ENCODE measurements at places on chromosomes 12 and 14. TPM values are rescaled to one million over a fixed set of nuclear protein-coding genes. Genes with fewer than 3 reads are reported as not detected.

DNA sequence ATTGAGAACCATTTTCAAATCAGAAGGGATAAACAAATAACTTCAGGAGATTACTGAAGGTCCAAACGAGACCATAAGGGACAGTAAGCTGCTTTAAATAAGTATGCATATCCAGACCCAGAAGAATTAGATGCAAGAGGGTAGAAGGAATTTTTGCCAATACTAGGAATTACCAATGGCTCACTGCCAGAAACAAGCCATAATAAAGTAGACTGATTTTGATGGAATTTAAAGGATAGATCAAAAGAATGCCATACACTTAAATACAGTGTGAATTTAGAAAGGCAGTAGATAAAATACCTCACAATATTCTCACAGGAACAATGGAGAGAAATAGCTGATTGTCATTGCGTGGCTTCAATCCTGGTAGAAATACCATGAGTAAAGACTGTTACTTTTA lies 5.3 kb downstream of the ANKS1B start:
- no peak for DNase-seq

- DNase-seq: no peak
Measured at GRCh38 chr12:24894879-24895278, 54.0 kb downstream of the BCAT1 start.

DNA sequence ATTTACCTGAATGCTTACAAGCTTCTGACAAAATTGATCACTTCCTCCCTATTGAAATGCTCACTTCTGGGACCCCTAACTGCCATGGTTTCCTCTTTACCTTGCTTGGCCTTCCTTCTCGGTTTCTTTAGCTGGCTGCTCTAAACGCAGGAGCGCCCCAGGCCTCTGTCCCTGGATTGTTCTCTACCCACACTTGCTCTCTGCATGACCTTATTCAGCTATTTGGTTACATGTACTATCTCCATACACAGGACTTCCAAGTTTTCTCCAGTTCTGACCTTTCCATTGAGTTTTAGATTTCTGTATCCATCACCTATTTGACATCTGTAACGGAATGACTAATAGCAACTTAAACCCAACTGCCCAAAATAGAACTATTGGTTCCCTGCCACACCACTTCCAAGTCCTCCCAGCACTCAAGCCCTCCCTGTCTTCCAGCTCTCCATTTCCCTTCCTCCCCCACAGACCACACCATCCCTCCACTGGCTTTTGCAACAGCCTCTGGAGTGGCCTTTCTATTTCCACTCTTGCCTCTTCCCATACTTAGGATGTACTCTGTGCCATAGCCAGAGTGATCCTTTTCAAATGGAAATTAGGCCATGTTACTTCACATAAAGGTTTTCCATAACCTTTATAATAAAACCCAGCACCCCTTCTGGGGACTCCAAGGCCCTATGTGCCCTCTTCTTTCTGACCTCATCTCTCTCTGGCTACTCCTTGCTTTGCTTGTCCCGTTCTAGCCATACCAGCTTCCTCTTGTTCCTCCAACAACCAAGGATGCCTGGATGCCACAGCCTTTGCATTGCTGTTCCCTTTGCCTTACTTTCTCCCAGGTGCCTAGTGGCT lies 202.2 kb downstream of the AEBP2 start:
- DNase-seq: no peak

DNA sequence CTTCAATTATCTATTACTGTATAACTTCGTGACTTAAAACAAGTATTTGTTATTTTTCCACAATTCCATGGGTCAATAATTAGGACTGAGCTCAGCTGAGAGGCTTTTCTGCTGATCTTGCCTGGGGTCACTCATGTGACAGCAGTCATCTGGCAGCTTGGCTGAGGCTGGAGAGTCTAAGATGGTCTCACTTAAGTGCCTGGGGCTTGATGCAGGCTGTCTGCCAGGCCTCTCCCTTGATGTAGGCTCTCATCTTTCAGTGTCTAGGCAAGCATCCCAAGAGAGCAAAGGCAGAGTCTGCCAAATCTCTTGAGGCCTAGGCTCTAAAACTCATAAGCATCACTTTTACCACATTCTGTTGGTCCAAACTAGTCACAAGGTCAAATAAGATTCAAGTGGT lies 93.2 kb downstream of the NKX2-1 start:
- DNase-seq: no peak

DNA sequence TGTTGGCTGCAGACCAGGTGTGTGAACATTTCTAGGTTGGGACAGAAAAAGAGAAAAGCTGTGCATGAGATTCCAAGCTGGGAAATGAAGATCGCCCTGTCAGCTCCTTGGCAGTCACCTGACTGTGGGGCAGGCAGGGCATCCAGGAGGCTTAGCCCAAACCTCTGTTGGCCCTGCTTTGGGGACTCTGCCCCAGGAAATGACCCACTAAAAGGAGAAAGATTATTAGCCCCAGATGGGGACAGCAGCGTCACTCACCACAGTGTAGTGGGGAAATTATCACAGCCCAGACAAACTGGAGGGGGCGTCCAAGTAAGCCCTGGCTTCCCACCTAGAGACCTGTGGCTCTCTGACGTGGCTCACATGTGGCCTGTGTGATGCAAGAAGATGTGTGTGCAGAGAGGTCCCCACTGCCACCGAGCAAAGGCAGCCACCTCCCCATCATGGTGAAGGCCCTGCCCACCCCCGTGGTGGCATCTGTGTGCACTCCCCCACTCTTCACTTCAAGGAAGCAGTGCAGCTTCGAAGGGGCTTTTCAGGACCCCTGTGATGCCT lies 39.1 kb downstream of the DIO3 start:
- peak; percentile 10 for DNase-seq

GRCh38 chr12:93894391-93895088 lies 217.4 kb downstream of the CRADD start:
- DNase-seq: no peak

- DNase-seq: no peak
Measured at GRCh38 chr14:94009767-94010166, 12.7 kb downstream of the CCDC197 start.

DNA sequence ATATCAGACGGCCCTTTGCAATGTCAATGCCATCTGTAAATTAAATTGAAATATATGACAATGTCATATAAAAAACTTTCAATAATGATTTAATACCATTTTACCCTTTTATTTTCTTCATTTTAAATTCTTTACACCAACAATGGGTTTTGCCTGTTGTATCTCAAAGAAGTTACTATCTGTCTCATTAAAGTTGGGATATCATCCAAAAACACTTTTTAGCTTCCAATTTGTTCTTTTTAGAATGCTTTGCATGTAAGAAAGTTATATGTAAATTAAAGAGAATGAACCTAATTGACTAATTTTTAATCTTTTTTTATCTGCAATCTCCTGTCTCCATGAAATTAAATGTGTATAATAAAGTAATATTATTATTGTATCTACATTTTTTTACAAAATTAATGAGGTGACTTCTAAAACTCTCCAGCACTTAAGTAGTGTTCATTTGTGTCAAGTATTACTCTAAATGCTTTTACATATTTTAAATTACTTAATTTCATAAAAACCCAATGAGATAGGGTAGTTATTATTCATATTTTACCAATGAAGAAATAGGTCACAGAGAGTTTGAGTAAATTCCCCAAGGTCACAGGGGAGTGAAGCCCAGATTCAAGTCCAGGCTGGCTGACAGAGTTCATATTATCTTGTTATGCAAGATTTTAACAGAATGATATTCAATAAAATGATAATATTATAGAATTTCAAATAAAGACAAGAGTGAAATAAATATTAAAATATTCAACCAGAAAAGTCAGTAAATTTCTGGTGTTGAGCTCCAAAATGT lies 673.0 kb upstream of the FLRT2 start:
- DNase-seq: no peak

- no peak for DNase-seq
Measured at GRCh38 chr12:6044082-6044481, 80.4 kb downstream of the VWF start.

DNA sequence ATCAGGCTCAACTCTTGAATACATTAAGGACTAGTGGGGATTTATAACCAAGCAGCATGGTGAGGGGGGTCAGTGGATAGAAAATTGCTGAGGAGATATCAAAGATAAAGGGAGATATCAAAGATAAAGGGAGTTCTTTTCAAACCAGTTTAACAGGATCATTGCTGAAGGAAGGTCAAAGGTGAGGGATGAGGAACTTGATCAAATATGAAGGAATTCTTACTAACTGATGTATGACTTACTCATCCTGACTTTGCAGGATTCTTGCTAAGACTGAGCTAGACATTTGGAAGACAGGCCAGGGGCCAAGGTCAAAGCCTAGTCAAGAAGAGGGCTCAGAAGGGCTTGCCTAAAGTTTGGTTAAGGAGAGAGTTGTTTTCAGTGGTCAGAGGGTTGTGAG lies 4.8 kb downstream of the ABHD4 start:
- no peak for DNase-seq

DNA sequence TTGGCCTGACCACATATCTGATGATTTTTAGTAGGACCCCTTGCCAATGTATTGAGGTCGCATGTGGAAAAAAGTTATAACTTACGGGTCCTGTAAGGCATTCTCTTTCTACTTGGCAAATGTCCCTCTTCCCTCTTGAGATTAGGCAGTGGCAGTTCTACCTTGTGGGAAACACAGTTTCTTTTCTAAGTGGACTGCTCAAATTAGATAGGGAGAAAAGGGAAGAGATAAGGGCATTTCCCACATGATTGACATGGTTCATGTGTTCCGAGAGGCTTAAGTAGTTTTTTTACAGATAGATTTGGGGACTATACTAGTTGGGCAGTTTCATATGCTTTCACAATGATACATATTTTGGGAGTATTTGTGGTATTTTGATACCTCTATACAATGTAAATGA lies 154.7 kb downstream of the FBXL14 start:
- DNase-seq: no peak

DNA sequence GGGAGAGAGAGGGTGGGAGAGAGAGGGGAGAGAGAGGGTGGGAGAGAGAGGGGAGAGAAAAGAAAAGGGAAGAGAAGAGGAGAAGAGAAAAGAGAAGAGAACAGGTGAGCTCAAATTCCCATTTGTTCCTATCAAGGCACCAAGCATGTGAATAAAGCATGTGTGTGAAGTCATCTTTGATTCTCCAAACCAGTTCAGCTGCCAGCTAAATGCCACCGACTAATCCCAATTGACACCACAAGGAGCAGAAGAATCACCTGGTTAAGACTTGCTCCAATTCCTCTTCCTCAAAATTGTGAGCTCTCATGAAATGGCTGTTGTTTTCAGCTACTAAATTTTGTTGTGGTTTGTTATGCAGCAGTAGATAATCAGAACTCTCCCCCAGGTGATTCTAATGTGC lies 188.9 kb downstream of the TMX1 start:
- no peak for DNase-seq

GRCh38 chr14:34075826-34076225 lies 125.0 kb upstream of the EGLN3 start:
- DNase-seq: no peak

DNA sequence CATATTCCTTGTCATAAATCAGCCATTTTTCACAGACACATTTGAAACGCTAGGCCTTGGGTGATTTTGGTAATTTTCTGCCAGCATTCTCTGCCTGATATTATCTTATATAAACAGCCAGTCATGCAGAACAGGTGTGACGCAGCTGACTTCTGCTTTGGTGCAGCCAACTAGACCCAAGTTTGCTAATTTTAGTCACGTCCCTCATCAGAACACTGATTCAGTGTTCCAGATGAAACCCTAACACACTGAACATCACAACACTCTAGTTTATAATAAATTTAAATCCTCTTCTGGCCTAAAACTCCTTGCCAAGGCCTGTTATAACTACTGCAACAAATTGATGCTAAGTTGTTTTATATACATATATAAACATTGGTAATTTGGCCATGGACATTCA lies 386.1 kb downstream of the SEC23A start:
- DNase-seq: no peak

- DNase-seq: no peak
Measured at GRCh38 chr12:82223426-82223825, 134.8 kb downstream of the CCDC59 start.

DNA sequence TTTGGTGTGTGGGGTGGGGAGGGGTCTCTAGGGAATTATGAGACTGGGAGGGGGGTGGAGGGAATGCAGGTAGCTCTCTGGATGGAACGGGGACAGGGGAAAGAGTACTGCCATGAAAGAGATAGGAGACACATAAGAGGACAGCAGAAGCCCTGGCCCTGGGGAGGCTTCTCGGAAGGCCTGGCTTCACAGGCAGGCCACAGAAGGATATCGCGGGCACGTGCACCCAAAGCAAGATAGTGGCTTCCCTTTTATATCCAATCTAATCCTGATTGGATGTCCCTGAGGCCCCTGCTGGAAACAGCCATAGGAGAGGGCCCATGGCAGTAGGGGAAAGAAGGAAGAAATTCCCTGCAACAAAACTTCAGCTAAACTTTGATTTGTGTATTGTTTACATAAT lies 113.5 kb downstream of the GCH1 start:
- DNase-seq: no peak

DNA sequence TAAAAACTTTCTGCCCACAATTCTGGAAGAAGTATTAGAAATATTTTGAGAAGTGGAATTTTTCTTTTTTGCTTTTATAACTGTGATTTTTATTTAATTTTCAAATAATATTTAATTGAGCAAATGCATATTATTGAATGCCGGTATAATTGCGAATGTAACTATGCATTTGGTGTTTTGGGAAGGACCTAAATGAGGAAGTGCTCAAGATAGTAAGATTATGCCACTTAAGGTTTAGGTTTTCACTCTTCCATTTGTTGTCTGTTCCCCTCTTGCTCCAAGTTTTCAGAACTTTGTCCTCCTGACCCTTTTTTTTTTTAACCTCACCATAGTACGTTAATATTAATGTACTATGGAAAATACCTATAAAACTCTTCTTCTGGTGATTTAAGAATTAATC lies 85.8 kb downstream of the KIAA0586 start:
- no peak for DNase-seq

DNA sequence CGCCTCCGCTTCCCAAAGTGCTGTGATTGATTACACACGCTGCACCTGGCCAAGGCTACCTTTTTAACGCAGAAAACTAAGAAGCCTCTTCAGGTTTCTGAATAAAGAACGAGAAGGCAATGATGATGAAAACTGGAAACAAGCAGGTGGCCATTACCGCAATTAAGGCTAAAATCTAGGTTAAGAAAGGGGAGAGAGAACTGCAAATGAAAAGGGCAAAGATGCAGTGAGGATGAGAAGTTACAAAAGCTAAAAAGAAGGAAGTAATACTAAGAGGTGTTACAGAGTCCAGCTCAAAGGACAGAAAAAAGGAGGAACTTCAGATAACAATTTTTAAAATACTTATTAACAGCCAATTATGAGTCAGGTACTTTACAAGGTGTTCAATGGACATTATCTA lies 79.7 kb downstream of the DUSP16 start:
- DNase-seq: no peak

GRCh38 chr14:57382283-57382682 lies 8.1 kb upstream of the NAA30 start:
- DNase-seq: no peak

- no peak for DNase-seq
Measured at GRCh38 chr14:92638904-92639303, 109.5 kb downstream of the LGMN start.

ADCY4 gene
- 6.3 TPM for total RNA-seq

C12orf60 gene
- total RNA-seq: 1.3 TPM

SLC6A13 gene
- 0.68 TPM for total RNA-seq

KRT3 gene
- not detected for total RNA-seq

KSR2 gene
- not detected for total RNA-seq

ZC2HC1C gene
- 0.69 TPM for total RNA-seq

KERA gene
- not detected for total RNA-seq

CCDC184 gene
- total RNA-seq: 0.57 TPM

PRH2 gene
- not detected for total RNA-seq

FOXN4 gene
- total RNA-seq: not detected

AMHR2 gene
- total RNA-seq: not detected
